Stimulated activated CD4-positive, alpha-beta T cell treated with anti-CD3 and anti-CD28 coated beads, TNF-alpha, amount 100 ng/mL, for 1 hour (primary cell): ENCODE measurements at places on chromosomes 2 and 18.

DNA sequence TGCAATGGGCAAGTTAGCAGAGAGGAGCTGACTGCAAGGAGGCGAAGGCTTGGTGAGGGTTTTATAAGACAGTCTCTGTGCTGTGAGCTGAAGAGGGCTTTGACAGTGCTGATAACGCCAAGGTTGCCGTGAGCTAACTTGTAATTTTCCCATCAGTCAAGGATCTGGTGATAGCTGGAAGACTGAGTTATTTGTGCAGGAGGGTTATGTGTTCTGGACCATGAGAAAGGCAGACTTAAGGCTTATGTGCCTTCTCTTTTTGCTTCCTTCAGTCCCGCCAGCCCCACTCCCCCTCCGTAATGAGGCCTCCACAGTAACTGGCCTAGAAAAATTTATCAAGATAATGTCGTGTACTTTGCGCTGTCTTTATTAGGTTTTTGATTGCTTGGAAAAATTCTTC is 94.6 kb downstream of the RTP5 start:
- DNase-seq, result no peak

- no peak for DNase-seq
Observed at GRCh38 chr2:165796129-165796528, 2.1 kb upstream of the GALNT3 start.

DNA sequence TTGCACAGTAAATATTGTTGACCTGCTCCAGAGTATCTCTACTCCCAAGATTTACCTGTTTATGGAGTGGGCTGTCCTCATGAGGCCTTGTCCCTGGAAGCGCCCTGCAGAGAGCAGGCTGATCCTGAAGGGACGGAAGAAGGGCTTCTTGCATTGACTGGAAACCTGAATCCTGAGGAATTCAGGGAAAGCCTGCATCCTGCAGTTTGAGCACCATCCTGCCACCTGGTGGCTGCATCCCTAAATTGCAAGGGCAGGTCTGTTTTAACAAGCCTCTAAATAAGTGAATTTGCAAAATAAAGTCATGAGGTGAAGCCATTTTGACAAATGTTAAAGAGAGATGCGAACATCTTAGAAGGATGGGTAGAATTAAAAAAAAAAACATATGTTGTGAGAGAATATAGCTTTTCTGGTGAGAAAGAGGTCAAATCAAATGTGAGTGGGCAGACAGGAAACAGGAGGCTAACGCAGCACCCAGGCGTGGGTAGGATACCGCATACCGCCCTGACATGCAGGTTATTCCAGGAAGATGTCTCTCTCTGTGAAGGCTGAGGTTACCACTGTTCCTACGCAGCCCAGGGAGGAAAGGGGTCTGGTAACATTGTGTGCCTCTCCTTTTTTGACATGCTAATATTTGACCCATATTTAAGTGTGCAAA is 754.9 kb downstream of the RNF144A start:
- DNase-seq, result no peak

DNA sequence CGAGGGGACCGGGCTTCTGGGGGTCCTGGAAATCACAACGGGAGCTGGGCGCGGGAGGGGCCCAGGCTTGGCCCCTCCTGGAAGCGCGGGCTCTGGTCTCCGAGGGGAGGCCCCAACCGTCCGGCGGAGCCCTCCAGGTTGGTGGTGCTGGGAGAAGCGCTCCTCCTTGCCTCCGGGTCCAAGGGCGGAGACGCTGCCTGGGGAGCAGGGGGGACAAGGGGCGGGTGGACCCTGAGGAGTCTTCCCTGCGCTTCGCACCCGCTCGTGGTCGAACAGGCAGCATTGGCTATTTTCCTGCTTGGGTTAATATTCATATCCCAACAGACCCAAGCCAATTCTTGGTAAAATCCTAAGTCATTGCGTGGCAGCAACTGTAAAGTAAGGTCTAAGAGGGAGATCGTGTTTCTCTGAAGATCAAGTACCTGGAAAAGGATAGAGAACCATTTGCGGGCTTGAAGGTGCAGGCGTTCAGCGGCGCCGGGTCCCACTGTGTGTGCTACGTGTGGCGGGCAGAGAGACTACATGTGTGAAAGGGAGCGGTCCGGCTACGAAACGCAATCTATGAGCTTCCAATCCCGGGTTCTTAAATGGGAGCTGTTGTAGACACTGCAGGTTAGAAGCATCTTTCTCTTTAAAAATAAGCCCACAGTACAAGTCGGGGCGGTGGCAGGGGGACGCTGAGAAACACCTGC is 805 bp downstream of the CIDEA start:
- DNase-seq, result no peak

- DNase-seq, result no peak
Observed at GRCh38 chr2:224820283-224820991, 104.3 kb upstream of the CCDC195 start.
